ENCODE measurements at places on chromosomes 6 and 20.

DNA sequence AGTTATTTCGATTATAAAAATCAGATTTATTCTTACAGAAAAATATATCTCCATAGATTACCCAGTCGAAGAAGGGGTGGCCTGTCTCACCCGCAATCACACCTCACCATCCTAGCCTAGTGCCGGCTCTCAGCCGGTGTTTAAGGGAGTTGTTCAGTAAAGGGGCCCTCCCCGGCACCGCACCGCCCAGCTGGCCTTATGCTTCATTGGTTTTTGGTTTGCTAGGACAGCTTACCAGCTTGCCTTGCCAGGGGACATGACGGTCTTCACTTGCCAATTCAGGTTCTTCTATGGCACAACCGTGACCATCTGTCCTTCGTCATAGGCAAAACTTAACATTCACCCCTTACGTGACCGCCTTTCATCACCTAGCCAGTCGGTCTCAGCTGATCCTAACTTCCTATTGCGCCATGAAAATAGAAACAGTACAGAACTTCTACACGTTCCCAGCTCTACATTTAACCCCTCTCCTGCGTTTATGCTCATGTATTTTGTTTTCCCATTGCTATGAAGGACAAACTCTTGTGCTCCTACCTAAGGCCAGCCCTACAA, 44.7 kb upstream of the SLC22A16 start:
- no peak for DNase-seq

DNA sequence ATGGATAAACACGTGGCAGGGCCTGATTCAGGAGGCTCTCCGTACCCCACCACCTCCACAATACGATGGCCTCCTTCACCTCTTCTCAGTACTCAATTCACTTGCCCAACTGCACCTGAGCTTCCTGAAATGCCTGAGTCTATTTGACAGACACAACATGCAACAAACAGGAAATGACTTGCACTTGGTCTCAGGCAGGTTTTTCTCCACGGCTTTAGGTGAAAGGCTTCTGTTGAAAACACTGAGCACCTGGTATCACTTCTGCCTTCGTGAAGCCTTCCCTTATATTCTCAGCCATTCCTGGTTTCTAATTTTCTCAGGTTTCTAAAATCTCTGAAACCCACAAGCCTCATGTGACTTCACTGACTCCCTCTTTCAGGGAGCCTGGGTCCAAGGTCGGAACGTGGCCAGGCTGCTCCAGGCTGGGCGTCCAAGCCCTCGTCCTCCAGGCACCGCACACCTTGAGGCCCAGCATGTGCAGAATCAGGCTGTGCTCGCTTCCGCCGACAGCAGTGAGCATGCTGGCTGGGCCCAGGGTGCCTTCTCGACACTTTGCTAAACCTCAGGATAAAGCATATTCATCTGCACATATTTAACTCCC, 34.7 kb downstream of the TAF4 start:
- DNase-seq: no peak

DNA sequence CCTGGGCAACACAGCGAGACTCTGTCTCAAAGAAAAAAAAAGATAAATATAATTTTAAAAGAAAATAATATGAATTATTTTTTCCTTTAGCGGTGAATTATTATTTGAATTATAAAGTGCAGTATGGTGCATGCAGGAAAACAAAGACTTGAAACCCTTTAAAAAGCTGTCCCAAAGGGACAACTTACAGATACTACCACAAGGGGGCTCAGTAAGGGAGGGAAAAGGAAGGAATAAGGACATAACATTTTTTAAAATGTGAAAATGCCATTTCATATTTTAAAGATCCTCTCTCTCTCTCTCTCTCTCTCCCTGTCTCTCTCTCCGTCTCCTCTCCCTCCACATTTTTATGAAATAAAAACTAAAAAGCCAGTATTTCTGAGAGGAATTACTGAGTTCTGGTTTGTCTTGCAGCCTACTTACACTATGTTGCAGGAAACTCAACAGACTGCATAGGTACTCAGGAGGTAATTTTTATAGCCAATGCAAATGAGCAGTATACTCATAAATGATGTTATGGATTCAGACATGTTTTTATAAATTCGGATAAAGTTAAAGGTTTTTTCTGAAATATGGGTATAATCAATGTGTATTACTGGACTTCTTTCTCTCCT, 455.0 kb upstream of the GJE1 start:
- peak; percentile 27 for DNase-seq

GRCh38 chr6:4179960-4180651, 44.7 kb upstream of the ECI2 start:
- DNase-seq: no peak

- DNase-seq: no peak
Measured at GRCh38 chr6:26660000-26660361, 435 bp upstream of the ZNF322 start.

- no peak for DNase-seq
Measured at GRCh38 chr6:7974565-7974937, 64.0 kb upstream of the TXNDC5 start.

DNA sequence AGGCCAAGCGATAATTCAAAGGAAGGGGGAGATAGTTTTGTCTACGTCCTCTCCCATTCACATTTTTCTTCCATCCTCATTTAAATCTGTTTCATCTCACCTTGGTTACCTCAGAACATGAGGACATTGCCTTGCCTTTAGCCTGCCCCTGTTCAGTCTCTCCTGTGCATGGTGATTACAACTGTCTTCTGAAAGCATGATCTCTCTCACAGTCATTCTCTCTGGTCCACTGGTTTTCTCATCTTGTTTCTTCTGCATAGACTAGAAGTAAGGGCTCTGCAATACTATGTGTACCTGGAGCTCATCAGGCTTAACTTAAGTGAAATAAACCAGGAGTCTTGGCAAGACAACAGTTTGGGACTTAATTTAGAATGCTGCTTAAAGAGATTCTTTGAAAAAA, 31.4 kb downstream of the CLVS2 start:
- DNase-seq: no peak

- DNase-seq: no peak
Measured at GRCh38 chr6:167682125-167682524, 144.6 kb upstream of the AFDN start.

GRCh38 chr20:5402903-5403531, 86.3 kb upstream of the PROKR2 start:
- peak; percentile 27 for DNase-seq

DNA sequence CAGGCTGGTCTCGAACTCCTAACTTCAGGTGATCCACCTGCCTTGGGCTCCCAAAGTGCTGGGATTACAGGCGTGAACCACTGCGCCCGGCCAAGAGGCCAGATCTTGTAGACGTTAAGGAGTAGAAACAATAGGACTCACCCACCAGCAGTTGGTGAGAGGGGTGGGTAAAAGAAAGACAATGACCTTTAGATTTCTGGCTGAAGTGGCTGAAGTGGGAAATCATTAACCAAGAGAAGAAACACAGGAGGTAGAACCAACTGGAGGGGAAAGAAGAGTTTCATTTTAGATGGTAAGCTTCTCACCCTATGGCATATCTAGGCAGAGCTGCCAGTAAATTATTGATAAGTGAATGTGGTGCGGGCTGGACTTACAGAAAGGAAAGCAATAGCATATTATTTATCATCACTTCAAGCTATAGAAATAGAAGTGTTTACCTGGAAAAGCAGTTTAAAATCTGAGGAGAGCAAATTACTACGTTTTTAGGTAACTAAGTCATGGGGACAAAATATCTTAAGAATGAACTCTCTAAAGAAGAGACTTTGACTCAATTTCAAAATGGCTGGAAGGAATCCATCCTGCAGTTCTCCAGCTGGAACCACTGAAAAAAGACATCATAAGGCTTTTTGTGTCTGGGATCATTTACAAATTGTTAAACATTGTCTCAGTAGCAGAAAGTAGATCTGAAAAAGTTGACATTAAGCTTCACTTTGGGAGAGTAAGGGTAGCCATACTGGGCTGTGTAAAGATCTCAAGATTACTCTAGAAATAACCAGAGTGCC, 109.6 kb downstream of the ALDH8A1 start:
- DNase-seq: no peak

GRCh38 chr20:63055575-63056235, 48.9 kb upstream of the BHLHE23 start:
- no peak for DNase-seq

- no peak for DNase-seq
Measured at GRCh38 chr6:152316024-152316423, 321.1 kb downstream of the SYNE1 start.

DNA sequence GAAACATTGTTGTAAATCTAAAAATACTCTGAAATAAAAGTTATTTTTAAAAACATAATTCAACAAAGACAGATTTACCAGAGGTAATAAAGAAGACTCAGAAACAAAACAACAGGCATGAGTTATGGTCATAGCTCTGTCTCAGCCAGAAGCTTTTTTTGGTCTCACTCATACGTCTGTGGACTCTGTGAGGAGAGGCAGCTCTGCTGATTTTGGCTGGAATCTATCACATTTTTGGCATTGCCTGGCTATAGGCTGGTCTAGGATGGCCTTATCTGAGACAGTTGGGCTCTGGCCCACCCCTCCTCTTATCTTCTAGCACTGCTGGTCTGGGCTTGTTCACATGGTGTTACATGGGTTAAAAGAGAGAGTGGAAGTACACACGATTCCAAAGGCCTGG, 514.0 kb upstream of the BTBD3 start:
- DNase-seq: no peak

GRCh38 chr6:26205625-26206574, 118.7 kb downstream of the HFE start:
- DNase-seq: no peak

GRCh38 chr6:69128411-69128810, 493.3 kb downstream of the ADGRB3 start:
- no peak for DNase-seq

- no peak for DNase-seq
Measured at GRCh38 chr6:128474481-128474880, 45.9 kb downstream of the PTPRK start.

DNA sequence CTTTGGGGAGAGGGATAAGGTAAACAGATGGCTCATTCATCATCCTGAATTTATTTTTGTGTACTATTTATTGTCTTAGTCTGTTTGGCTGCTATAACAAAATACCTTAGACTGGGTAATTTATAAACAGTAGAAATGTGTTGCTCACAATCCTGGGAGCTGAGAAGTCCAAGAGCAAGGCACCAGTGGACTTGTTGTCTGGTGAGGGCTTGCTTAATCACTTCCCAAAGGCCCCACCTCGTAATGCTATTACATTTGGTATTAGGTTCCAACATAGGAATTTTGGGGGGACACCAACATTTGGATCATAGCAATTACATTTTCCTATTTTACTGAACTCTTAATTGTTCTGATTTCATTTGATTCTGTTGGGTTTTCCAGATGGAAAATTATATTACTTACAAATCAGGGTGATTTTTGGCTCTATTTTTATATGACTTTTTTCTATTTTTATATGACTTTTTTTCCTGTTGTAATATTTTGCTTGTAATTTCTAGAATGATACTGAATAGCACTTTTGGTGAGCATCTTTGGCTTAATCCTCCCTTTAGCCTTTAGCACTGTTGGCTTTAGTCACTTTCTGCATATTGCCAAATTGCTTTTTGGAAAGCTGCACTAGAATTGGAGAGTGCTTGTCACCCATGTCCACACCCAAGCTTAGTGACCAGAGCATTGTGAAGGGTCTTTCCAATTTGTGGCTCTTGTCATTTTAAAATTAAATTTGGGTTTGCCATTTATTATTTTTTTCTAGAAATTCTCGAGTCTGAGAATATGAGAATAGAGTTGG, 43.7 kb upstream of the TULP4 start:
- no peak for DNase-seq

DNA sequence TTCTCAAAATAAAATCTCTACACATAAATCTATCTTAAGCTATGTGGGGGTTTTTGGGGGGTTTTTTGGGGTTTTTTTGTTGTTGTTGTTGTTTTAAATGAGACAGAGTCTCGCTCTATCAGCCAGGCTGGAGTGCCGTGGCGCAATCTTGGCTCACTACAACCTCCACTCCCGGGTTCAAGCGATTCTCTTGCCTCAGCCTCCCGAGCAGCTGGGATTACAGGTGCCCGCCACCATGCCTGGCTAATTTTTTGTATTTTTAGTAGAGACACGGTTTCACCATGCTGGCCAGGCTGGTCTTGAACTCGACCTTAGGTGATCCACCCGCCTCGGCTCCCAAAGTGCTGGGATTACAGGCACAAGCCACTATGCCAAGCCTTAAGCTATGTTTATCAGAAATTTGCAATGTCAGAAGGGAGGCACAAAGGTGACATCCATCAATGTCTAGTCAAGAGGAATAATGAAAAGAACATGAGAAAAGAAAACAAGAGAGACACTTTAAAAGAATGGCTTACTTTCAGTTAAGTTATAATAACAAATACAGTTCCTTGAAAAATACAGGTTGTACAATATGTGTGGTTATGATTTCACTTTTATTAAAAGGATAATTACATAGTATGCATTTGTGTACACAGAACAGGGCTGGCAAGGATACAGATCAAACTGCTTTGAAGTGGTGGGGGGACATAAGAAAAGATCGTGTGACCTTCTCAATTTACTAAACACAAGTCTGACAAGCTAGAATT, 28.6 kb downstream of the SLC23A2 start:
- no peak for DNase-seq

DNA sequence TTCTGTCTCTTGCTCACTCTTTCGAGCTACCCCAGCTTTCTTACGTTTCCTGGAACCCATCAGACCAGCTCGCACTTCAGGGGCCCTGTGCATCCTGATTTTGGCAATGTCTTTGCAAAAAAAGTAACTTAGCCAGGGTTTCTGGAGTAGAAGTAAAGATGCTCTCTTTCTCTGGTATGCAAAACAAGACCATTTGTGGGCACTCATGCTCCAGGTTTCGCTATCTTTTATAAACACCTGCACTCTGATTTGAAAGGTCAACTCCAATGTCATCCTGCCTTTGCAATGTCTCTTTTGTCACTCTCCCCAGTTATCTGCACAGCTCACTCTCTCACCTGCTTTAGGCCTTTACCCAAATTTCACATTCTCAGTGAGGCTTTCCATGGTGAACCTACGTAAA, 869.1 kb downstream of the QKI start:
- no peak for DNase-seq

- no peak for DNase-seq
Measured at GRCh38 chr20:53920647-53921245, 149.6 kb downstream of the BCAS1 start.

DNA sequence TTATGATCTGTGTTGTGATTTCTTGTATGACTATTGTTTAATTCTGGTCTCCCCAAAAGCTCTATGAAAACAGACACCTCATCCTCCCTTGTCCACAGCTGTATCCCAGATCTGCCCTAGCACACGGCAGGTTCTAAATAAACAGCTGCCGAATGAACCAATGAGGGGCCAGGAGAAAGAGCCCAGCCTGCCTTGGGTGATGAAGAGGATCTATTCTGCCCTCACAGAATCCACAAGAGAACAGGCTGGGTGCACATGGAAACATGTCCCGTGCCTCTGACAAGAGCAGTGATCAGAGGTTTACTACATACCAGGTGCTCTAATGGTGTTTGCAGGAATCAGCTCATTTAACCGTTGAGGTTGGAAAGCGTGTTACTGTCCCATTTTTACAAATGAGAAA, 15.6 kb upstream of the TLDC2 start:
- DNase-seq: no peak

DNA sequence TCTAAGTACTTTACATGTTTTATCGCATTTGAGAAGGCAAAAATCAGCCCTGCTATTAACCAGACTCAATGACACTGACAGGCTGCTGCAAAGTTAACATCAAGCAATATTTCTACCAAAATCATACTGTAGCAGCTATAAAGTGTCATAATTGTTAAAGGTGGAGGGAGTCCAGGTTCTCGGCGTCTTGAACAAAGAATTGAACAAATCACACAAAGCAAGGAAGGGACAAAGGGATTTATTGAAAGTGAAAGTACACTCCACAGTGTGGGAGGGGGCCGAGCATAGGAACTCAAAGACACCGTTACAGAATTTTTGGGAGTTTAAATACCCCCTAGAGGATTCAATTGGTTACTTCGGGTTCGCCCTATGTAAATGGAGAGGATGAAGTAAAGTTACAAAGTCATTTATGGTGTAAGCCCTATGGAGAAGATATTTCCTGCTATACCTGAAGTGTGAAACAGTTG, 12.9 kb upstream of the ZNF391 start:
- no peak for DNase-seq

Measured in SHP77 (cell line).